HFF-Myc (cell line): ENCODE measurements at places on chromosomes 2 and 18.

GRCh38 chr2:3628800-3629199 is 29.2 kb upstream of the ALLC start:
- no peak for DNase-seq

DNA sequence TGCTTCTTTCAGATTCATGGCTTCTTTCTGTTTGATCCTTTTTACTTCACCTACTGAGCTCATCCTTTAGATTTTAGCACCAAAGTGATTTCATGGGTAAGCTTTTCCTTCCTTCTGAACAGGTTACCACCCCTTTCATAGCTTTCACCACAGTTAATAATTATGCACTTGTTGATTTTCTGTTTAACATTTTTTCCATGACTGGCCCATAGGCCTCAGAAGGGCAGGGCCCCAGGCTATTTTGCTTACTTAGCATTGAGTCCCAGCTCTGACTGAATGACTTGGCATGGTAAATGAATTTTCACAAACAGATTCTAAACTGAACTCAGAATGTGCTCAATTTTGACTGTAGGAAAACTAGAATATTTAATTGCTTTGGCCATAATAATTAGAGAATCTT is 177.0 kb downstream of the GCA start:
- no peak for DNase-seq

- no peak for DNase-seq
Measured at GRCh38 chr2:107776362-107776761, 50.3 kb upstream of the RGPD4 start.

GRCh38 chr2:197675711-197676188 is 363 bp upstream of the RFTN2 start:
- no peak for DNase-seq

- DNase-seq, result no peak
Measured at GRCh38 chr18:12645751-12646203, 12.1 kb downstream of the SPIRE1 start.

- no peak for DNase-seq
Measured at GRCh38 chr2:203328760-203329540, 756 bp downstream of the ABI2 start.

DNA sequence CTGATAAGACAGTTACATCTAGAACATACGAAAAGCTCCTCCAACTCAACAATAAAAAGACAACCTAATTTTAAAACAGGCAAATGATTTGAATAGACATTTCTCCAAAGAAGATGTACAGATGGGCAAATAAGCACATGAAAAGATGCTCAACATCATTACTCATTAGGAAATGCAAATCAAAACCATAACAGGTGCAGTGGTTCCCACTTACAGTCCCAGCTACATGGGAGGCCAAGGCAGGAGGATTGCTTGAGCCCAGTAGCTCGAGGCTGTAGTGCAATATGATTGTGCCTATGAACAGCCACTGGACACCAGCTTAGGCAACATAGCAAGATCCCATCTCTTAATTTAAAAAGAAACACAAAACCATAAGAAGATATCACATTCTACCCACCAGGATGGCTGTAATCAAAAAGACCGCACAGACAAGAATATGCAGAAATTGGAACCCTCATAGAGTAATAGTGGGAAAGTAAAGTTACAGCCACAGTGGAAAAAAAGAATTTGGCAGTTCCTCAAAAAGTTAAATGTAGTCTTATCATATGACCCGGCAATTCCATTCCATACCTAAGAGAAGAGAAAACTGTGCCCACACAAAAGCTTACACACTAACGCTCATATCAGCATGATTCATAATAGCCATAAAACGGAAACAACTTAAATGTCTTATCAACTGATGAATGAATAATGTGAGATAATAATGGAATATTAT is 30.5 kb upstream of the ARMC9 start:
- DNase-seq, result no peak

DNA sequence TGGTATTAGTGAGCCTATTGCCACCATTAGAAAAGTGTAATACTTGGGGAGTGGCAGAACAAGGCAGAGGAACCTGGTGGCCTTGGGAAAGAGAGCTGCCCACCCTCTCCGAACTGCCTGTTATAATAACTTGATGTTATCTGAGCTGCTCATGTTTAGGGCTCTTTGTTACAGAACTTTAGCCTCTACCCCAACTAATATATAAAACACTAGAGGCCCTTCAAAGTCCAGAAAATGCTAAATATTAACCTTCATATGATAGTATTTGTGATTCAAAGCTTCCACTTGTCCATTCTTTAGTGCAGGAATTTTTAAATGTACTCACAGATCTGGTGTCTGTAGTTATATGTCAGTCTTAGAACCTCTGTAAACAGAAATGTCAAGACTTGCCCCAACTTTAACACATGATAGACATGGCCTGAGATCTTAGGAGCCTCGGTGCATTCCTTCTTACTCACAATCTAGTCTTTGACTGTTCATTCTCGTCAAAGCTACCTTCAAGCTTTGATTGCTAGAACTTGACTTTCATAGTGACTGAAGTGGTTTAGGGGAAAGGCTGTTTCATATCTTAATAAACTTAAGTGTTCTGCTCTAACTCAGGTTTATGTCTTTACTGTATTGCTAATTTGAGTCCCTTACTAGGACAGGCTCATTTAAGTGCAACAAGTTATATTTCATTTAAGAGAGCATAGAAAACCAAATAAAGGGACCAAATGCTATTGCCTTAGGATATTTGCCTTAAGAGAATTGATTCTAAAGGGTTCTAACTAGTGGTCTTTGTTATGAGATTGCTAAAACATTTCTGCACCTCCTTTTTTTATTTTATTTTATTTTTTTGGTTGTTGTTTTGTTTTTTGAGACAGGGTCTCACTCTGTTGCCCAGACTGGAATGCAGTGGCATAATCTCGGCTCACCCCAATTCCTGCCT is 41.6 kb downstream of the DDX1 start:
- no peak for DNase-seq

DNA sequence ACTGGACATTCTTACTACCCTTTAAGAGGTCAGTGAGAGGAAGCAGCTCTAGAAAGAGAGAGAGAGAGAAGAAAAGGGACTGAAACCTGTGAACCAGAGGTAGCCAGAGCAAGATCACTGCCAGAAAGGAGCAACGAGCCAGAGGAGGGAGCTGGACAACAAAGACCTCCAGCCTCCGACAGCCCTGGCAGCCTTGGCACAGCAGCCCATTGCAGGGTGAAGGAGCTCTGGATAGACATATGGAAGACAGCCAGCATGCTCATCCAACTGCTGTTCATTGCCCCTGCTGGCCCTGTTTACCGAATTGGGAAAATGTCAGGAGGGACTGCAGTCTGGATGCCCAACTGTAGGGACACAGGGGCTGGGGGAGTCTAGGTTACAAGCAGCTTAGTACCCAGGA is 228.4 kb upstream of the SLC35G4 start:
- no peak for DNase-seq

DNA sequence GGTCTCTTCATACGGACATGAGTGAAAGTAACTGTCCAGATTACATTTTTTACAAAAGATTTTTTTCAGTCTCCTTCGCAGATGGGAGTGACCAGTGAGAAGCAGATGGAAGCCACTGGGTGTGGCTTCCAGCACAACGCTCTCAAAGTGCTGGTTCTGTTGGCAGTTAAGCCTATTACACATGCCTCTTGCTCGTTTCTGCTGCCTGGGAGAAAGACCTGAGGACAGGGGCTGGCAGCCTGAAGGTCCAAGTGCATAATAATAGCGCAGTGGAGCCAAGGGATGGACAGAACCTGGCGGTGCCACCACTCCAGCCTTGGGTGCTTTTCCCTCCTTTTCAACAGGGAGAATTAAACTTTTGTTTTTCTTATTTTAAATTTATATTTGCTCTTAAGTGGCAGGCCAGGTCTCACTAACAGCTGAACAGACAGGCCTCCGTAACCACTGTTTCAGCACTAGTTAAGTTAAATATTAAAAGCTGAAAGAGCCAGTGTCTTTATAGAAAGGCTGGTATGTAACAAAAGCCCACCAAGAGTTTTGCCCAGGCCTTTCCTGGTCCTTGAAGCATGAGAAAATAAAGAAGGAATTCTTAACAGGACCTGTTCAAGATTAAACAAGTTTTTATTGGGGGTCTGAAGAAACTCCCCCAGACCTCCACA is 1.2 kb upstream of the SKA1 start:
- no peak for DNase-seq

- DNase-seq, result no peak
Measured at GRCh38 chr2:78999406-78999805, 26.1 kb upstream of the REG3G start.

DNA sequence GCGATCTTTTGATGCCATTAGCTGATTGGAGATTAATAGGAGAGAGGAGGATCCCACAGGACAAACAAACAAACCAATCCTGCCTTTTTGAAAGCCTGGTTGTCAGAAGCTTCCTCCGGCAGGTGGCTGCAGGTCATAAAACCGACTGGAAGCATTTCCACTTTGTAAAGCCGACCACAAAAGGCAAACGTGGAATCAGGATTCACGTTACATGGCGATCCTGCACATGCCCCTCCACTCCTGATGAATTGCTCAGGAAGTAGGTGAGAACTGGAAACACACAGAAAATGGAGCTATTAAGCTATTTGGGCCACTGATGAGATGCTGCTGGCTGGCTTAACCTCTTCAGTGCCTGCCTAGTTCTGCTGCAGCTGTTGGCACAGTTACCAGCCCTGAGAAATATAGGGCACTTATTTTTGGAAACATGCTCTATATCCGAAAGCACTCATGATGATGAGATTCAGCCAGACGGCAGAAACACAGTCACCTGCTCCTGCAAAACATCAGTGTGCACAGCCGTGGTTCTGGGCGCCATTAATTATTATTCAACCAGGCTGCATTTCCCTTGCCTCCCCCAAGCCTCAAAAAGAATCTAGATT is 110.3 kb upstream of the ST6GAL2 start:
- DNase-seq, result no peak

GRCh38 chr2:103898561-103898960 is 955.4 kb upstream of the POU3F3 start:
- DNase-seq, result no peak

DNA sequence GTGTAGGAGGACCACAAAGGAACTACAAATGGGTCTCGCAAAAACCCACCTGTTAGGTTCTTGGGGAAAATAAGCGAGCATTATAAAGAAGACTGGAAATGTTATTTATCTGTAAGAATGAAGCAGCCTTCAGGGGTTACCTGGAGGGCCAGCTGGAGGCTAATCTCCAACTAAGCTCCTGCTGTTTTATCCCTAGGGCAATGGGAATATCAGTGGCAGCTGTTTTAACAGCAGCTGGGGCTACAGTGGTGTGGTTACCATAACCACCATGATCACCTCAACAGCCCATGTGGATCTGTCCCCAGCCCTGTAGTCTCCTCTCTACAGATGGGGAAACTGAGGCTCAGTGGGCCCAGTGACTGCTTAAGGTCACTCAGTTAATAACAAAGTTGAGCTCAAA is 108.1 kb downstream of the FTCDNL1 start:
- no peak for DNase-seq

- DNase-seq, result no peak
Measured at GRCh38 chr2:17223211-17223610, 295.0 kb downstream of the RAD51AP2 start.

GRCh38 chr2:159550231-159550630 is 66.1 kb downstream of the BAZ2B start:
- DNase-seq, result no peak

DNA sequence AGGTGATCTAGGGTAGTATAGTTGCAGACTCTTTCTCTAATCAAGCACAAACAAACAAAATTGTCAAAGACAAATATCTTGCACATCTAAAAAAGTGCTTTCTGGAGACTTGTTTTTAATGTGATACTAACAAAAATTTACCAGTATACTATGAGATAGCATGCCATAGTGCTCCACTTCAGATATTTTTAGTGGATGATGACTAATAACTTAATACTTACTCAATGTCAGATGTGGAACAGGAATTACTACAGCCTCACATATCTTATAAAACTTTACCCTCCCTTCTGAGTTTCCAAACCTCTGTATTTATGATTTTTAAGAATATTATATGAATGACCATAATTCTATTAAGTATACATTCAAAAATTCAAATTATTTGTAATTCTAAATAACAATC is 1162.0 kb upstream of the SLC39A10 start:
- DNase-seq, result no peak

DNA sequence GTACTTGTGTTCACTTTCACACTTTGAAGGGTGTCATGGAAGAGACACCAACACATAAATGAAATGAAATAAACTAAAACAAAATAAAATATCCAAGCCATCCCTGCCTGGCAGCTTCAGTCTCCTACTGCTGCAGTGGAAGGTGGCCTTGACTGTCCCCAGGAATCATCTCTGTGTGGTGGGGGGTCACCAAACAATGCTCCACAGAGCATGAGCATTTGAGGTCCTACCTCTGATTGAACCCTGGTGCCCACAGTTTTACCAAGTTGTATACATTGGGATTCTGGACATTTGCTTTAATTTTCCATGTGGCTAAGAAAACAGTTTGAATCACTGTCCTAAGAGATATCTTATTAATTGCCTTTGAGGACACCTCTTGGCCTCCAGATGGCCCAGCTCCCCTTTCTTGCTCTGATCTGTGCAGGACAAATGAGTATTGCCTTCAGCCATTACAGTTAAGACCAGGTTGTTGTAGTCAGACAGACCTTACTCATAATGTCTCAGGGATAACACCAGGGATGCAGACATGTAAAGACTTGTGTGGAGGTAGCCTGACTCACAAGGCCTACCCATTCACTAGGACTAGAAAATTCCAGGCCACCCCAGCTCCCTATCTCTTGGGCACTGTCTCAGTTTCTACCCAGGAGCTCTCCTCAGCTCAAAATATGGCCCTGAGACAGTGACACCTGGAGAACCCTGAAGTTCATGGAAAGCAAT is 195.0 kb downstream of the MYCN start:
- no peak for DNase-seq

- no peak for DNase-seq
Measured at GRCh38 chr2:214412679-214413078, 1.8 kb downstream of the VWC2L start.

- no peak for DNase-seq
Measured at GRCh38 chr2:238019962-238020361, 40.8 kb upstream of the SCLY start.
